ENCODE measurements at places on chromosomes 12 and 14.

GRCh38 chr12:132169376-132169775 lies 25.1 kb downstream of the NOC4L start:
- DNase-seq = no peak

- no peak for DNase-seq
Observed at GRCh38 chr12:50297027-50297426, 13.7 kb upstream of the LIMA1 start.

GRCh38 chr12:95633049-95633731 lies 81.9 kb upstream of the USP44 start:
- DNase-seq = peak; percentile 82

DNA sequence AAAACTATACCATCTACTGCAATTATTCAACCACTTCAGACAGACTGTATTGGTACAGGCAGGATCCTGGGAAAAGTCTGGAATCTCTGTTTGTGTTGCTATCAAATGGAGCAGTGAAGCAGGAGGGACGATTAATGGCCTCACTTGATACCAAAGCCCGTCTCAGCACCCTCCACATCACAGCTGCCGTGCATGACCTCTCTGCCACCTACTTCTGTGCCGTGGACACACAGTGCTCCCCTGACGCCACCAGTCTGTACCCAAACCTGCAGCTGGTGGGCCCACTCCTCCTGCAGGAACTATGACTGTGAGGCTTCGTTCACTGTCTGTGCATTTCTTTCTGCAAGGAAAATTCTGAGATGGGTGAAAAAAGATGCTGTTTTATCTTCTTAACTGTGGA lies 284.7 kb downstream of the DAD1 start:
- no peak for DNase-seq

- no peak for DNase-seq
Observed at GRCh38 chr12:43832463-43833168, 3.3 kb upstream of the TMEM117 start.

DNA sequence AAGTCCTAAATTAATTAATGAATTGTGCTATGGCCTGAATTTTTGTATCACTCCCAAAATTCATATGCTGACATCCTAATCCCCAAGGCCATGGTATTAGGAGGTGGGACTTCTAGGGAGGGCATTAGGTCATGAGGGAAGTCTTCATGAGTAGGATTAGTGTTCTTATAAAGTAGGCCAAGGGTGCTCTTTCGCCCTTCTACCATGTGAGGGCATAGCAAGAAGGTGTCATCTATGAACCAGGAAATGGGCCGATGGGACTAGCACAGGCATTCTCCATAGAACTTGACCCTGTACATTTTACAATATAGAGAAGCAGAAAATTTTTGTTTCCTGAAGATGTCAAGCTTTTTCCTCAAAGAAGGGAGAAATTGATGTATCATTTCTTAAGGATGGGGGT lies 12.5 kb downstream of the SYT10 start:
- no peak for DNase-seq

- no peak for DNase-seq
Observed at GRCh38 chr12:123529686-123530085, 3.8 kb downstream of the RILPL1 start.

GRCh38 chr14:74949191-74949601 lies 6.2 kb downstream of the PGF start:
- DNase-seq = no peak

DNA sequence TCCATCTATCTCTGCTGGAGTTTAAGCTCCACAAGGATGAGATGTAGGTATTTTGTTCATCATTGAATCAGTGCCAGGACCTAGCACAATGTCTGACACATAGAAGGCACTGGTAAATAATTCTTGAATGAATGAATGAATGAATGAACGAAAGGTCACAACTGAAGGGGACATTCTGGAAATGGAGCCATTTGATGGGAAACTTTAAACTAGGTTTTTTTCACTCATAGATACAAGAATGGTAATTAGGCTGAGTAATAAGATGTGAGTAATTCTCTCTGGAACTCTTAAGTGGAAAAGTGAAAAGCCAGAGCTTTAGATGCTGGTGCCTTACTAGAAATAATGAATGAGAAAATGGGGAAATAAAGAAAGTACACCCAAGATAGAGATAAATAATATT lies 44.3 kb downstream of the SCN8A start:
- DNase-seq = peak; percentile 14

DNA sequence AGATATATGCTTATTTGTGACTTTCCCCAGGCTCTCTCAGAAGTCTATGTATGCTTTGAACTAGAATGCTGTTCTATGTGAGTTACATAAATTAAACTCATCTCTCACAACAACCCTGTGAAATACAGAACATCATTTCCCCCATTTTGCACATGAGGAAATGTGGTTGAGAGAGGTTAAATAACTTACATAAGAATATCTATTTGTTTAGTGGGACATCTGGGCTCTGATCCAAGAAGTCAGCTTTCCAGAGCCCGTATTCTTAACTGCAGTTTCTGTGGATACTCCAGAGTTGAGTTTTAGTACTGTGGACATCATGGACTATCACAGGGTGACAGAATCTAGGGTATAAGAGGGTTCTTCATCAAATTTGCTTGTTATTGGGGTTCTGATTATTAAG lies 242.5 kb upstream of the ARHGAP5 start:
- DNase-seq = peak; percentile 60

DNA sequence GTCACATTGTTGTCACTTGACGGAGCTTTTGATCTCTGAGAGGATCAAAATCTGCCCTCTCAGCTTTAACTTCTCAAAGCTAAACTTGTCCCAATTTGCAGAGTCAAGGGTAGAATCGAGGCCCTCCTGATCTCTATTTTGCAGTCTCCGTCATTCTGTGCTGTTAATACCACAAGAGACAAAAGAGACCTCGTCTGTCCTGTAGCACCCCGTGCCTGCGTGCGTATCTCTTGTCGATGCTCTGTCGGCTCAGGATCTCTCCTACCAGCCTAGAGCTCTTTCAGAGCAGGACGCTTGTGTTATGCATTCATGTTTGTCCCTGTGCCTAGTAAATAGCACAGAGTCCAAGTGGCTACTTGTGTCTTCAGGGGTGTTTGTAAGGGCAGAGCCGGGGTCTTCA lies 5.1 kb downstream of the EVL start:
- DNase-seq = no peak

- no peak for DNase-seq
Observed at GRCh38 chr12:117732761-117733548, 235.8 kb downstream of the KSR2 start.

DNA sequence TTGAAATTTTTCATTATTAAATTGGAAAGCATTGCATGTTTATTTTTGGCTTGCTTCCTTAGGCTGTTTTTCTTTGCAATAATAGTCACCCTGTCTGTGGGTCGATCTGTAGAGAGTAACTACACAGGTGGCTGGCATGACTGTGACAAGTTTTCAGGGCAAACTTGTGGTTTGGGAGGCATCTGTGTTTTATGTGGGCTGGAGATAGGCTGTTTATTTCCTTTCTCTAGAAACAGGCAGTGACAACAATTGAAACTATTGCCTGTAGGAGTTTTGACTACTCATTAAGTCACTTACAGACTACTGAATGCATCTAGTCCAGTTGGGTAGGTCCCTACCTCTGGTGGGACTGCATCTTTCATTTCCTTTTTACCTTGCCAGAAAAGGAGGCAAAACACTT lies 155.6 kb downstream of the DYRK2 start:
- DNase-seq = no peak

DNA sequence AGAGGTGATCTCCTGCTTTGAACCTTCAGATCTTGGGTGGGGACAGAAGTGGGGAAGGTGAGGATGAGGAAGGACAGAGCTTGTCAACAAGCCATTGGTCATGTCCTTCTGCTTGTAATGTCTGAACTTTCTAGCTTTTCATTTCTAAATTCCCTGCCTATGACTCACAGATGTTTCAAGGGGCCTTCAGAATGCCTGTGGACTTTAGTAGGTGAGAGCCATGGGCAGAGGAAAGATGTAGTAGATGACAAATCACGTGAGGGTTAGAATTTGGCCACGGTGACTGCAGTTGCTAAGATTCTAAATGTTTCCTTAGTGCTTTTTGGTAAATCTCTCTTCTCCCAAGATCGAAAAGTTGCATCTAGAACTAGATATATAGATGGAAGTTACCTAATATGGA lies 18.7 kb upstream of the CREBL2 start:
- DNase-seq = peak; percentile 42

GRCh38 chr12:726281-727140 lies 25.9 kb upstream of the WNK1 start:
- peak; percentile 16 for DNase-seq

DNA sequence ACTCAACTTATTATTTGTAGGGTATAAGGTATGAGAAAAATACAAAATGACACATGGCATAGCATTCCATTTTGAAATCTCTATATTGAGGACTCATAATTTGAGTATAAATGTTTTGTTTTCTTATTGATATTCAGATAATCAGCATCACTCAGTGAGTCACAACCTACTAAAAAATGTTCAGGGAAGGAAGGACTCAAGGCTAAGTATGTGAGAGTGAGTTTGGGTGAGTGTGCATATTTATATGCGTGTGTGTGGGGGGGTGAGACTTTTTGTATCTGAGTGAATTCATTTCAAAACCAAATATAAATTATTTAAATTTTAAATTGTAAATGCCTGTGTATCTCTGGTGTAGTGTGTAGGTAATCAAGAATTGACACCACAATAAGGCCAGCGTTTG lies 87.8 kb upstream of the PRKD1 start:
- no peak for DNase-seq

DNA sequence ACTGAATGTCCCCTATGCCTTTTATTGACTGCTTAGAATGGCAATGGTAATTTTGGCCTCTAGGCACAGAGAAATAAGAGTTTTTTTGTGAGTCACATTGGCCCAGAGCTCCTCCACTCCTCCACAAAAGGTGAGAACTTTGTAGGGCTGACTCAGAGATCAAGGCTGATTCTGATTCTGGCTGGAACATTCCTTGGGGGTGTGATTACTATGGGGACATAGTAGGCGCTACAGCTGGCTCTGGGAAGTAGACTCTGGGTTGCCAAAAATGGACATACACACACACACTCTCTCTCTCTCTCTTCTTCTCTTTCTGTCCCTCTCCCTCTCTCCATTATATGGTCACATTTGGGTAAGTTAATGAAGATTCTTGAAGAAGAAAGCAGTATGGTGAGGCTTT lies 174.6 kb upstream of the DDHD1 start:
- DNase-seq = peak; percentile 67

DNA sequence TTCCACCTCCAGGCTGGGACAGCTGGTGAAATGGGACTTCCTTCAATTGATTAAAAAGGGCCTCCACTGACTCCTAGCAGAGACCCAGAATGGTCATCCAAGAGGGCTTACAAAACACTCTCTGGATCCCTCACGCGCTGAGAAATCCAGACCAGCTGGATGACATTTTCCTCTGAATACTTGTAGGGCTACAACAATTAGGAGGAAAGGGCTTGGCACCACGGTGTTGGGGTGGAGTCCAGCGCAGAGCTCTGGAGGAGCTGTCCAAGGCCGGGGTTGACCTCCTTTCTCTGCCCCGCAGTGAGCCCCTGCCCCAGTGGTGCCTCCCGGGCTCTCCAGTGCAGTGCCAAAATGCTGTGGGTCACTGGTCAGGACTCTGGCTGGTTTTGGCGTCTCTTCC lies 189.0 kb upstream of the CCND2 start:
- no peak for DNase-seq

GRCh38 chr12:77220586-77220985 lies 155.2 kb upstream of the E2F7 start:
- DNase-seq = no peak

GRCh38 chr12:3341594-3341993 lies 149.4 kb upstream of the PRMT8 start:
- DNase-seq = no peak

DNA sequence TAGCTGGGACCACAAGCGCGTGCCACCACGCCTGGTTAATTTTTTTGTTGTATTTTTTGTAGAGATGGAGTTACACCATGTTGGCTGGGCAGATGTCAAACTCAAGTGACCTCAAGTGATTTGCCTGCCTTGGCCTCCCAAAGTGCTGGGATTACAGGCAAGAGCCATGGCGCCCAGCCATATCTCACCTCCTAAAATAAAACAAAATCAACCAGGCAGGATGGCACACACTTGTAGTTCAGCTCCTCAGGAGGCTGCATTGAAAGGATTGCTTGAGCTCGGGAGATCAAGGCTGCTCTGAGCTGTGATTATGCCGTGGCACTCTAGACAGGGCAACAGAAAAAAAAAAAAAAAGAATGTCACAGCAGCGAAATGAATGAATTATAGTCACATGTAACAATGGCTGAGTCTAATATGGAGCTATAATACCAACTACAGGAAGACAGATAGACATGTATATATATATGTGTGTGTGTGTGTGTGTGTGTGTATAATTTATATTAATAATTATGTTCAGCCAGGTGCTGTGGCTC lies 19.3 kb upstream of the TMEM120B start:
- no peak for DNase-seq

DNA sequence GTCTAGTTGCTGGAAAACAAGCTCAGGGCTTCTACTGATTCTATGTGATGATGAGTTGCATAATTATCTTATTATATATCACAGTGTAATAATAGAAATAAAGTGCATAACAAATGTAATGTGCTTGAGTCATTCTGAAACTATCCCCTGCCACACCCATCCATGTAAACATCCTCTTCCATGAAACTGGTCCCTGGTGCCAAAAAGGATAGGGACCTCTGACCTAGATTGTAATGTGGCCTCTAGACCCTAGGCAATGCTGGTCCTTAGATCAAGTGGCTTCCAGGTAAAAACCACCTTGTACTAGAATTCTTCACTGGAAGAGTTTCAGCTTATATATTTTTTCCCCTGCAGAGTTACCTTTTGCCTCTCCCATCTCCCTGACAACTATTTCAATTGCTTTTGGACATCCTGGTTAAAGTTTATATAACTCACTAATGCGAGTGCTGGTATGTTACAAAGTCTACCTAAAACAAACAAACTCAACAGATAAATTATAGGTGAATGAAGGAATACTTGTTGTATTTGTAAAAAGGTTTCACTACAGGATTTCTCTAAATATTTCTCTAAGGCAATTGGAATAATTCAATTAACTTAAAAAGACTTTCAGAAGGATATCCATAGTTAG lies 462.5 kb downstream of the NAV3 start:
- no peak for DNase-seq
